Heart left ventricle (tissue), 16 donors: ENCODE measurements at places on chromosomes 12 and 14. TPM values are rescaled to one million over a fixed set of nuclear protein-coding genes. Genes with fewer than 3 reads are reported as not detected.

CD27 gene
- total RNA-seq: not detected

CYP46A1 gene
- 3.5 TPM for total RNA-seq

OAS2 gene
- 6.0 TPM for total RNA-seq

TPH2 gene
- not detected for total RNA-seq

C12orf56 gene
- total RNA-seq: not detected

LDHB gene
- total RNA-seq: 2,498 TPM

TXNDC16 gene
- 3.9 TPM for total RNA-seq

LGALS3 gene
- 181 TPM for total RNA-seq

DNAH10 gene
- total RNA-seq: not detected

SLC6A15 gene
- total RNA-seq: not detected

COA8 gene
- total RNA-seq: 30.6 TPM

FGF6 gene
- not detected for total RNA-seq

CLEC4D gene
- not detected for total RNA-seq

HOXC13 gene
- not detected for total RNA-seq

TBX3 gene
- total RNA-seq: 21.9 TPM

IL31 gene
- total RNA-seq: not detected

ADCY4 gene
- 34.9 TPM for total RNA-seq

GALNT8 gene
- 0.94 TPM for total RNA-seq

DAO gene
- total RNA-seq: not detected

DHRS4L2 gene
- total RNA-seq: 24.4 TPM

BTG1 gene
- 95.3 TPM for total RNA-seq

GSG1 gene
- total RNA-seq: not detected

KCNK10 gene
- not detected for total RNA-seq

MMP17 gene
- 2.1 TPM for total RNA-seq

BCL11B gene
- total RNA-seq: 0.11 TPM

PRH1 gene
- 5.2 TPM for total RNA-seq

POTEM gene
- total RNA-seq: not detected

OTX2 gene
- not detected for total RNA-seq

GRIP1 gene
- total RNA-seq: 8.4 TPM

MFAP5 gene
- 137 TPM for total RNA-seq

RPGRIP1 gene
- total RNA-seq: 0.21 TPM

DTX3 gene
- 30.7 TPM for total RNA-seq

ACOT6 gene
- total RNA-seq: not detected

SMCO2 gene
- total RNA-seq: 1.2 TPM

GDF3 gene
- total RNA-seq: not detected

CYP27B1 gene
- 0.19 TPM for total RNA-seq

PIWIL1 gene
- not detected for total RNA-seq

NEMF gene
- total RNA-seq: 69.7 TPM

NTN4 gene
- 71.7 TPM for total RNA-seq

DCAF5 gene
- 61.0 TPM for total RNA-seq

KLHL33 gene
- total RNA-seq: 0.61 TPM

SERPINA10 gene
- total RNA-seq: not detected

GLT1D1 gene
- total RNA-seq: 0.23 TPM

CPNE6 gene
- 0.23 TPM for total RNA-seq

PTPN21 gene
- total RNA-seq: 68.3 TPM

HOXC9 gene
- total RNA-seq: not detected

TPPP2 gene
- total RNA-seq: 2.8 TPM

AP4S1 gene
- 6.9 TPM for total RNA-seq

LRP1-AS gene
- not detected for total RNA-seq

TSHR gene
- total RNA-seq: not detected
